Femur (tissue), 1 donor: ENCODE measurements at places on chromosomes 6 and 20.

GRCh38 chr20:33647603-33648395, 14.3 kb upstream of the C20orf144 start:
- no peak for DNase-seq

GRCh38 chr6:165401092-165401491, 91.7 kb upstream of the C6orf118 start:
- DNase-seq, result no peak

DNA sequence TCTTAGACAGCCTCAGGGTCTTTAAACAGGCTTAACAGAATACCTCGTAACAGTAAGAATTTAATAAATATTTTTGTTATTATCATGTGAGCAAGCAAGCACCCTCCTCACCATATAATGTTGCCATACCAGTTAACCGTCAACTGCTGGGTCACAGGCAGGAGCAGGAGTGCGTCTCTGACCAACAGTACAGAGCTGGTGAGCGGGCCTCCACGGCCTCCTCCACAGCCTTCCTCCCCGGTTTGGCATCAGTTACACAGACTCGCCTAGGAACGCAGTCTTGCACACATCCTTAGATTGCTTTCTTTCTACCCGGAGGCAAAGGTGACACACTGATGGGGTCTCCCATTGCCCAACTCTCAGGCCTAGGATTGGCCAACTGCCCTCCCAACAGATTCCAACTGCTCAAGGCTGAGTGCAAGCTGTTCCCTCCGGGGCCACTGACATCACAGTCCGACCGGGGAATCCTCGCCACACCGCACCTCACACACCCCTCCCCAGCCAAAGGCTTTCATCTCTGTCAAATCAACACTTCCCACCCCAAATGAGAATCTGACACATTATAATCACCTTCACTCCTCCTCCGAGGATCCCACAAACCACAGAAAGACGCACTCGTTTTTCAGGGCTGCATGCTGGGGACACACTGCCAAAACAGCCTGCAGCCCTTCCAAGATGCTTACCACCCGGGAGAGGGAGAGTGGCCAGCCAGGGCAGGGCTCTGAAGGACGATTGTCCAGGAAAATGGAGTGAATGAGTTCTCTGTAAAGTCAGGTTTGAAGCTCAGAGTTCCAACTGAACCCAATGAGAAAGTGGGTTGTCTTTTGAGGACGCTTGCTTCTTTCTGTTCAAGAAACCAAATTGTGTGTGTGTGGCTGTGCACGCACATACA, 63.2 kb downstream of the PDE10A start:
- no peak for DNase-seq

DNA sequence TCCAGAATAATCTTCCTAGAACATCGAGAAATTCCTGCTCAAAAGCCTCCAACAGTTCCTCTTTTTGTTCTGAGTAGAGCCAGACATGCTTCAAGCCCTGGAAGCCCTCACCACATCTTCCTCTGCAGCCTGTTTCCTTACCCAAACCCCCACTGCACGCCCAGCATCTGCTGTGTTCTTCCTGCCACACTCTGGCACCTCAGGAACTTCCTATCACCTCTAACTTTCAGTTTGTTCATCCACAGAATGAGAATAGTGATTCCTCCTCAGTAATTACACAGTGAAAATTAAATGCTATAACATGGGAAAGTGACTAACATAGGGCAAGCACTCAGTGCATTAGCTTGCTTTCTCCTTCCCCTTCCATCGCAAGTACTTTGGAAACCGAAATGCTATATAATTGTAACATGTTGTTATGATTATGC, 26.3 kb downstream of the C6orf89 start:
- DNase-seq, result no peak

DNA sequence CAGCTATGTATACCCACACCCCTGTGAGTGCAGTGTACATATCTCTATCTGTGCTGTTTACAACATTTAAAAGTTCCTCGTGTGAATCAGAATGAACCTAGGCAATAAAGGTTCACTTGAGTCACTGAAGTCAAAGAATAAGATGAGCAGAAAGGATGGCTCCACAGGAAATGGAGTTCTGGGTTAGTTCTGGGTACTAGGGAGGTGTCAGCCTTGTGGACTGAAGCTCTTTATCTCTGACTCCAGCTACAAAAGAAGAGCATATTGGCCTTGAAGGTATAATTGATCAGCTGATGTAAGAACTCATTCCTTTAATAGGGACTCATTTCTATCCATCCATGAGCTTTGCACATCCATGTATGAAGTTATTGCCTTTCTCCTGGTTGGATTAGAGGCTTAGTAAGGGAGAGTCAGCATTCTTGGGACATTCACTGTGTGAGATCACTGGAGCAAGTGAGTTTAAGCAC, 73.9 kb upstream of the BACH2 start:
- DNase-seq, result no peak

DNA sequence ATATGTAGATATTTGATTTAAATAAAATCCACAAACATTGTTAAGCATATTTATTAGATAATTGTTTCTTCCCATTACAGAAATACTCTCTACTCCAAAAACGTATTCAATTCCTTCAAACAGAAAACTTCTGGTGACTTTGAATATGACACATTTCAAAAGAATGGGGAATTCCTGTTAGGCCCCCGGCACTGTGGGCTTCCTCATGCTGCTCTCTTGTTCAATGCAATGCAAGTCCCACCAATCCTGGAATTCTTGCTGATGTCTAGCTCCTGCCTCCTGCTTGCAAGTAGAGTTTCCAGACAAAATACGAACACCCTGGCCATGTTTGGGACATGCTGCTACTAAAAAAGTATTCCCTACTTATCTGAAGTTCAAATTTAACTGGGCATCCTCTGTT, 544.1 kb downstream of the QKI start:
- no peak for DNase-seq

DNA sequence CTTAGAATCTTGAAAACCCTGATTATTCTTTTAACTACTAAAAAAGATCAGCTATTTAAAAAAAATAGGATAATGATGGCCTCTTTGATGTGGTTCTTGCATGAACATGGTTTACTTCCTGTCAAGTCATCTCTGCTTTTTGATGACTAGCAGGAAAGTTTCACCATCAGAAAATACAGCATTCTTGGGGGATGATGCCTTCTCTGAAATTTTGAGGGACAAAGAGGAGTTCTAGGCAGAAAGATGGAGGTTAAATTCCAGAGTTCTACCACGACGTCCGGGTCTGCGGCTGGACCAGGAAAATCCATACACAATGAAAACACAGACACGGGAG, 130.4 kb downstream of the OLIG3 start:
- DNase-seq, result no peak

- no peak for DNase-seq
These were observed 31.0 kb upstream of the SALL4 start for GRCh38 chr20:51833326-51833725.

DNA sequence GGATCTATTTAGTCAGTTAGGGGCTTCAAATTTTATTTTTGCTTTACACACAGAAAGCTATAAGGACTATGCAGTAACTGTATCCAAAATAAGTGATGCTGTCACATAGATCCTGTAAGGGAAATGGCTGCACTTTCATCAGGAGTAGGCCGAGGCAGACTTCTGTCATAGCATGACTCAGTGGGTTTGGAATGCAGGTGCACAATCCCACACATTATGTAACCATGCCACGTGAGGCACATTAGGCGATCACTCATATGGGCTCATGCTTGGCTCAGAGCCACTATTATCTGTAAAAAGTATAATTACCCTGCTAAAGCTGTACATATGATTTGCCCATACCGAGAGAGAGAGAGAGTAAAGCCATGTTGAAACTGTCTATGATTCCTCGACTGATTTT, 1189.4 kb upstream of the EYS start:
- DNase-seq, result no peak

- DNase-seq, result no peak
These were observed 393.8 kb upstream of the IMPG1 start for GRCh38 chr6:76466286-76466685.

GRCh38 chr6:26553635-26554446, 15.7 kb downstream of the HMGN4 start:
- peak; percentile 90 for DNase-seq

DNA sequence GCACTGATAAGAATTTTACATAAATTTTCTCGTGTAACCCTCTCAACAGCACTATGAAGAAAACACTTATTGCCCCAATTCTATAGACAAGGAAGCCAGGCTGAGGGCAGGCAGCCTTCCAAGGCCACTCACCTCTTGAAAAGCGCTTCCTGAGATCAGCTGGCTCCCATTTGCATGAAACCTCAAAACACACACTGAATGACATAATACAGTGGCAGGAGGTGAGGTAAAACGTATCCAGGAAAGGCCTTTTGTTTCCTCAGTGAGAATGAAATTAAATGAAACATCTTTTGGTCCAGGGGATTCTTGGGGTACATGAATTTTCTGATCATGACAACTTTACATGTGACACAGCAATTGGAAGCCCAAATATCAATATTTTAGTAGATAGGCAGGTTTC, 112.5 kb downstream of the WDR27 start:
- DNase-seq, result no peak

DNA sequence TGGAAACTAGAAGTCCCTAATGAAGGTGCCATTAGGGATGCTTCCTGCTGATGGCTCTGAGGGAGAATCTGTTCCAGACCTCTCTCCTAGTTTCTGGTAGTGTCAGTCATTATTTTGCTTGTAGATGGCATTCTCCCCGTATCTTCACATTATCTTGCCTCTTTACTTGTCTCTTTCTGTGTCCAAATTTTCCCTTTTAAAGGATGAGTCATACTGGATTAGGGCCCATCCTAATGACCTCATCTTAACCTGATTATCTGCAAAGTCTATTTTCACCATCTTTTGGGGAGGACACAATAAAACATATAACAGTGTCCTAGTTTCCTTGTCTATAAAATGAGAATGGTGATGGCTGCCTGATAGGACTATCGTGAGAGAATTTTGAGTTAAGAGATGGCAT, 27.3 kb downstream of the ZNF391 start:
- DNase-seq, result no peak

GRCh38 chr6:79750806-79751205, 119.7 kb downstream of the SH3BGRL2 start:
- DNase-seq, result no peak

DNA sequence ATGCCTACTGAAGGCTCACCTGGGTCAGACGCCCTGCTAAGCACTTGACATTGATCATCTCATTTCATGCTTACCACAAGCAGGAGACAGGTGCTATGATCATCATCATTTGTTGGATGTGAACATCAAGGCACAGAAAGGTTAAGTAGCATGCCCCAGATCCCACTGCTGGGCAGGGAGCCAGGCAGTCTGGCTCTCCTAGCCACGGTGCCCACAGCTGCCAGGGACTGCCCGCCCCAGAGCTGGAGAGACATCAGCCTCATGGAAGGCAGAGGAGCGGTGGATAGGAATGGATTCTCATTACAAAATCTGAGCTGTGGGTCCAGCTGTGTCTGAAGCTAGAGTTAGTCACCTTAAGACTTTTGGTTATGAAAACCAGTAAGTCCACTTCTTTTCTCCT, 3.6 kb downstream of the SULF2 start:
- DNase-seq, result no peak

DNA sequence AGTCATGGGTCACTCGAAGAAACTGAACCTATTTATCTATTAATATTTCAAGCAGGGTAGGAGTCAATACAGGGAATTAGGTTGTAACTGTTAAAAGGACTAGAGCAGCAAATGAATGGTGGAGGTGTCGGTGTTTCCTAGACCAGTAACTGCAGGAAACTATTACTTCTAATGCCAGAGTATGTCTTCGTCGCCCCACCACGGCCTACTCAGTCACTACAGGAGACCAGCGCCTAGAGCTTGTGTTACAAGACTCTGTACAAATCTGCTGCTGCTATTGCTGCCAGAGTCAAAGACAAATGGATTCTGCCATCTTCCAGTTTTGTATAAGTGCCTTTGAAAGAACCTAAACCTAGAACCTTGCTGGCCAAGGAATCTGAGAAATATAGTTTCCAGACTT, 343.9 kb downstream of the SOX4 start:
- DNase-seq, result no peak

- no peak for DNase-seq
These were observed 139.4 kb upstream of the ENPP5 start for GRCh38 chr6:46310196-46310595.

GRCh38 chr6:79040083-79040482, 38.0 kb downstream of the PHIP start:
- no peak for DNase-seq

DNA sequence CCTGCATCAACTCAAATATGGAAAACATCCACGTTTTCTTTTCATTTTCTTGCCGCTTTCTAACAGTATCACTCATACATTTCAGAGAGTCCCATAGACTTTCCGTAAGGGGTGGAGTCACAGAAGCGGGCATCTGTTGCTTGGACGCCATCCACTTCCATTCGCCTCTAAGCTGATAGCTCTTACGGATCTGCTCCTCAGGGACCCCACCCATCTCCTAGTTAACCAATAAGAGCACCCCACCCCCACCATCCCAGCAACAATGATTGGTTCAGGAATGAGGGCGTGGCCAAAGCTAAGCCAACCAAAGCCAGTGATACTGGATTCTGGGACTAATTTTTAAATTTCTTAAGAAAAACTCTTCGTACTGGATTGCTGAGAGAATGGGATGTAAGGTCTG, 42.4 kb downstream of the SLC2A10 start:
- no peak for DNase-seq

- DNase-seq, result no peak
These were observed 43.1 kb downstream of the RRBP1 start for GRCh38 chr20:17638835-17639407.

- no peak for DNase-seq
These were observed 47.1 kb upstream of the FOXP4 start for GRCh38 chr6:41498968-41499599.

DNA sequence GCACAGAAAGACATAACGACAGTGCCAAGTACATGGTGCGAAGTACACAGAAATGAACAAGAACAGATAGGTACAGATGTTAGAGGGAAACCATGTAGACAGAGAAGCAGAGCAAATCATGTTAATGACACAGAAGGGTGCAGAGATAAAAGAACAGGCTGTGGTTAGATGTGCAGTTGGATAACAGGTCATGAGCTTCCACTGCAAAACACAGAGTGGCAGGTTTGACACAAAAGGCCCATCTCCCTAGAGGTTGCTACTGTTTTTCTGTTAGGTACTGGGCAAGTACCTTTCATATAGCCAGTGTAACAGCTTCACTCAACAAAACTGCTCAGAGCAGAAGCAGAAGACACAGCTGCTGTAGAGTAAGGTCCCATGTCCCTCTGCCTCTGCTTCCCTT, 84.6 kb downstream of the AK9 start:
- DNase-seq, result no peak

GRCh38 chr6:88339761-88340160, 173.6 kb upstream of the CNR1 start:
- DNase-seq, result no peak

- DNase-seq, result no peak
These were observed 67.6 kb downstream of the MRPL14 start for GRCh38 chr6:44059359-44060346.

DNA sequence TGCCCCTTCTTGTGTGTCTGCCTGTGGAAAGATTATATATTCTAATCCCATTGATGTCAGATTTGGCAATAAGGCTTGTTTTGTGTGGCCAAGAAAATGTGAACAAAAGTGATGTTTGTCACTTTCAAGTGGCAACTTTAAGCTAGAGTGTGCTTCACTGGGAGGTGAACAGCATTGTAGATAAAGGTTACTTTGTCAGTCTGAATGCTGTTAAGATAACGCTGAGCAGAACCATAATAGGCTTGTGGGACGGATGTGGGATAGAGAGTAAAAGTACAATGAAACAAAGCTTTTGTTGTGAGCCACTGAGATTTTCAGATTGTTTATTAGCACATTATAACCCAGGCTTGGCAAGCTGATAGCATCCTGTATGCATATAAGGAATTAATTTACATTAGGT, 303.8 kb upstream of the MAN1A1 start:
- no peak for DNase-seq

GRCh38 chr6:143699430-143699825, 21.7 kb downstream of the PHACTR2 start:
- peak; percentile 47 for DNase-seq
